Myocyte (in vitro differentiated cells): ENCODE measurements at places on chromosomes 3 and 15. TPM values are rescaled to one million over a fixed set of nuclear protein-coding genes. Genes with fewer than 3 reads are reported as not detected.

Gene NAA50
- total RNA-seq: 188 and 263 TPM in 2 replicates

Gene SPRED1
- 25.8 and 36.4 TPM in 2 replicates for total RNA-seq

Gene LRRC31
- not detected in 2 replicates for total RNA-seq

Gene TJP1
- total RNA-seq: 37.8 and 43.0 TPM in 2 replicates

Gene RTP1
- not detected in 2 replicates for total RNA-seq

Gene GADL1
- total RNA-seq: 2.1 and 2.6 TPM in 2 replicates

Gene CASR
- not detected in 2 replicates for total RNA-seq

Gene ISLR2
- not detected in 2 replicates for total RNA-seq

Gene HIGD2B
- not detected in 2 replicates for total RNA-seq

Gene DPPA2
- total RNA-seq: not detected in 2 replicates

Gene TFG
- 118 and 127 TPM in 2 replicates for total RNA-seq

Gene IL17RE
- total RNA-seq: 0.40 and 0.68 TPM in 2 replicates

Gene TTLL13
- 0.08 TPM in 1 of 2 replicates, not detected in the other for total RNA-seq

Gene SPESP1
- total RNA-seq: 9.4 and 13.8 TPM in 2 replicates

Gene MESP2
- total RNA-seq: 0.24 and 0.42 TPM in 2 replicates

Gene MUSTN1
- 78.0 and 84.9 TPM in 2 replicates for total RNA-seq

Gene C3orf22
- not detected in 2 replicates for total RNA-seq
